ENCODE measurements at places on chromosomes 12 and 14.

DNA sequence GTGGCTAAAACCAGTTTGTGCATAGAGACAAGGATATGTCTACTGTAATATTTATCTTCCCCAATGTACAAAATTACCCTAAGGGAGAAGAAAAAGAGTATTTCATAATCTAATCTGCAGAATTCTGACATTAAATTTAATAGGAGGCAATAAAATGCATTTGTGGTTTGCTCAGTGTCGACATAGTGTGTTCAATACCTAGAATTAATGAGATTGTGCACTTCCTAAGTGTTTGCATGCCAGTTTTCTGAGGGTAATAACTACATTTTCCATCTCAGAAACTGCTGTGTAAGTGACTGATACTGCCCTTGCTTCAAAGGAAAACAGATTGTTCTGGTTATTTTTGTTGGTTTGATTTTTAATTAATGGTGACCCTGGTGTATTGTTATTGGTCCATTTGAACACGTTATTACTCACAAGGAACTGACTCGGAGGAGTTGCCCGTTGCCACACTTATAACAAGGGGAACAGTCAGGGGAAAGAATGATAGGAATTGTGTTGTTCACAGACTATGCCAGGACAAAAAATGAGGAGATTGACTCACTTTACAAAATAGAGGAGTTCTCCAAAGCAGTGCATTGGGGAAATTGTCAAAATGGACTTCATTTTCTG, 960.3 kb upstream of the TMEM132C start:
- no peak for DNase-seq

GRCh38 chr12:110073049-110073831, 24.9 kb upstream of the C12orf76 start:
- DNase-seq = no peak

DNA sequence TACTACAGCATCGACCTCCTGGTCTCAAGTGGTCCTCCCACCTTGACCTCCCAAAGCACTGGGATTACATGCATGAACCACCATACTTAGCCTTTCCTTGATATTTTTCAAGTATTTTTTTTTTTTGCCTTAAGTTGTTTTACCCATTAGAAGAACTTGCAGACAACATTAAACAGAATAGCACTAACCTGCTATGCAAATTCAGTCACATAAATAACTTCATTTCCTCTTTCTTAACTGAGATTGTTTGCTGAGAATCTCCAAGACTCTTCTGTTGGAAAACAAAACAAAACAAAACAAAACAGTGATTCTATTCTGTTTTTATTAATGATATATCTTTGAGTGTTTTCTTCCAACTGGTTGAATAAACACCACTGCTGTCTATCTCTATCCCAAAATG, 115.9 kb upstream of the IFNG-AS1 start:
- DNase-seq = no peak

GRCh38 chr12:119071638-119072231, 90.4 kb downstream of the SRRM4 start:
- DNase-seq = no peak

GRCh38 chr14:49551569-49551968, 34.6 kb downstream of the RPS29 start:
- DNase-seq = no peak

DNA sequence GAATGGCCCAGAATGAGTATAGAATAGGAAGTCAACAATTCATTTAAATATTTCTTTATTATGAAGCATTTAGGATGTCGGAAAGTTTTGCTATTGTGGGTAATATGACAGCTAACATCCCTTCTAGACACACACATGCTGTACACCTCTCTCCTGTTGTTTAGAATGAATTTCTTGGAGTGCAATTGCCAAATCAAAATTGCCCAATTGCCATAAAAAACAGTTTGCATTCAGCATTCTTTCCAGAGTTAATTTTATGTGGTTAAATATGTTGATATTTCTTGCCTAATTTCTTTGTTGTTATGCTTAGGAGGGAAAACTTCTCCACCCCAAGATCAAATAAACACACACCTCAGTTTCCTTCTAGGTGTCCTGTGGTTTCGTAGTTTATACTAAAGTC, 16.9 kb upstream of the SMCO2 start:
- no peak for DNase-seq

DNA sequence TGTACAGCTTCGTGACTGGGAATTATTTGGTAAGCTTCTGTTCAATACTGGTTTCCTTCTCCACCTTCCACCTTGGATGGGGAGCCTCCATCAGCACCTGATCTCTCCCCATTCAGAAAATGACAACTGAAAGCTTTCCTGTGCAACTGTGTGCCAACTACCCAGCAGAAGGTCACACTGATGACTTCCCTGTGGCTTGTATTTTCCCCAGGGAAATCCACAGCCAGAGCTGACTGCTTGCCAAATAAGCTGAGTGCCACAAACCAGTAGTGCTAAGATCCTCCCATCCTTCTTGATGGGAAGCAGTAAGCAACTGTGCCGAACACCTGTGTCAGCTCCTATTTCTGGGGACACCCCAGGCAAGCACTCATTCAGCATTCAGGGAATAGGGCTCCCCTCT, 257.2 kb upstream of the SOX5 start:
- no peak for DNase-seq

GRCh38 chr12:10563002-10563401, 50.4 kb downstream of the MAGOHB start:
- no peak for DNase-seq

DNA sequence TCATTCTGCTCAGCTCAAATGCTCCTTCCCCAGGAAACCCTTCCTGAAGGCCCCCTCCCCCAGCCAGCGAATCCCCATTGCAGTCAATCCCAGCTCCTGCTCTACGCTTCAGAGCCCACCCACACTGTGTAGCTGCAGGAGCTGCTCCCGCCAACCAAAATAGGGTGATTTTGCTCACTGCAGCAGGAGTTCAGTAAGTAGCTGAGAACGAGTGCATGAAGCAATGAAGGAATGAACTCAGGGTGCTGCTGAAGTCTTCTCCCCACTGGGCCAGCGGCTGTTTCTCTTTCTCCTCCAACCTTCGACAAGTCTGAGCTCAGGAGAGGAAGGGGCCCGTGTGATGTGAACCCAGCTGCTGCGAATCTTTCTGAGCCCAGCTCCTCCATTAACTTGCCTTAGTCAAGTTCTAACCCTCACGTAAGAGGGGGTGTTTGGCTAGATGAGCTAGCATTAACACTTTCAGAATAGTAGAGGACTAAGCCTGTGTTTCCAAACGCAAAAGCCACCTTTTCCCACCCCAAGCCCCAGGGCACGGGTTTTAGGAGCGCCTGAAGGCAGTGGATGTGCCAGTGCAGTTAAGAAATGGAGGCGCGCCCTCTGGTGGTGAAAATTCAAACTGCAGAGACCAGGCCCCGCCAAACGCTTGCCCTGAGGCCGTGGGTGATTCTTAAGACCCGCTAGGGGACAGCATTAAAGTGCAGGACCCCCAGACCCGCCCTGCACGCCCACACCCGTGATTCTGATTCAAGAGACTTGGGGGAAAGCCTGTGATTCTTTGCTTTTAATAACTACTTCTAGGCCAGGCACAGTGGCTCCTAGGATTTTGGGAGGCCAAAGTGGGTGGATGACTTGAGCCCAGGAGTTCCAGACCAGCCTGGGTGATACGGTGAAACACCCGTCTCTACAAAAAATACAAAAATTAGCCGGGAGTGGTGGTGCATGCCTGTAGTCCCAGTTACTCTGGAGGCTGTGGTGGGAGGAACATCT, 11.9 kb upstream of the SERPINA4 start:
- no peak for DNase-seq
